ENCODE measurements at places on chromosomes 16 and 17.

DNA sequence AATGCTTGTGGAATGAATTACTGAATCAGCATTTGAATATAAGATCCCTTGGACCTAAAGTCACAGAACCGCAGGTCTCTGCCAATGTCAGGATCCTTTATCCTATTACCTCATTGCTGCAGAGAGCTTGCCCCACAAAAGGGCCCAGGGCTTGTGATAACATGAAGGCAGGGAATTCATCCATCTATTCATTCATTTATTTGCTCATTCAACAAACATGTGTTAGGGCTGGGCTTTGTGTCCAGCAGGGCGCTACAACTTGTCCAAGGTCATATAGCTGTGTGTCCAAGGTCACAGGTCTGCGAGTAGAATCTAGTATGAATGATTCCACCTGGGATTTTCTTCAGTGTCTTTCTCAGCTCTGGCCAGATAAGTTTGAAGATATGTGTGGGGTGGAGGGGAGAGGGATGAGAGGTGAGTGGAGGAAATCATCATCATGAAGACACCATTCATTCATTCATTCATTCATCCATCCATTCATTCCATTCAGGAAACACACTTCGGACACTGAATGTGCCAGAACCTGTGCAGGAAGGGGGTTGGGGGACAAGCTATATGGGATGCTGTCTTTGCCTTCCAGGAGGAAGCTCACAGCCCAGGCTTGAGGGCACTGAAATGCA lies 1.3 kb upstream of the UNC45B start:
- DNase-seq = no peak

- DNase-seq = no peak
Measured at GRCh38 chr16:15887283-15887682, 1.1 kb downstream of the CEP20 start.

DNA sequence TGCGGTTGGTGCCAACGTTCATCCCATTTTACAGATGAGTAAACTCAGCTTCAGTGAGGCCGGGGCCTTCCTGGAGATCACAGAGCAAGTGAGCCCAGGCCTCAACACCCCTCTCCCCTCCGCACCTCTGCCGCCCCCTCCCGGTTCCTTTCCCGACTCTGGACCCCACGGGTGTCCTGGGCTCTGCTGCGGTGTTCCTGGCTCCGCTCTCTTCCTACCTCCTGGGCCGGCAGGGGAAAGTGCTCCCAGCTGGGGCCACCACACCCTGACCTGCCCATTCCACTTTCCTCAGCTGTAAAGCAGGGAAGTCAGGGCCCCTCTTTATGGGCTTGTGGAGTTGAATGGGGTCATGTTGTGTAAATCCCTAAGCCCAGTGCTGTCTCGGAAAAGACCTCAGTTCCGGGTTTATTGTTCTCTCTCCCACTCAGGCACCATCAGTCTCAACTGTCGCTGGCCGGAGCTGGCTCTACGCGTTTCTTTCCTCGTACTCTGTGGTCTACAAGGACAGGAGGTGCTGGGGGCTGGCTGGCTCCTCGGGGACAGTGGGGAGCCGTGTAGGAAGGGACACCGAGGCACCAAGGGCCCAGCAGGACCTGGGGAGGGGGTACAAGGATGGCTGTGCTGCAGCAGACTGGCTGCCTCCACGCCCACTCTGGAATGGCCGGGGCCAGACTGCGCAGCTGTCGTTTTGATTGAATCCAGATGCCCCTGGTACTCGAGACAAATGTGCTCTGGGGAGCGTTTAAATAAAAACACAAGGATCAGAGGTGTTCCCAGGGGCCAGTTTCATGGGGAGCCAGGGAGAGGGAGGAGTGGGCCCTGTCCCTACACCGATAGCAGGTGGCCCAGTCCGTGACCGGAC lies 21.7 kb upstream of the ACSF3 start:
- no peak for DNase-seq

DNA sequence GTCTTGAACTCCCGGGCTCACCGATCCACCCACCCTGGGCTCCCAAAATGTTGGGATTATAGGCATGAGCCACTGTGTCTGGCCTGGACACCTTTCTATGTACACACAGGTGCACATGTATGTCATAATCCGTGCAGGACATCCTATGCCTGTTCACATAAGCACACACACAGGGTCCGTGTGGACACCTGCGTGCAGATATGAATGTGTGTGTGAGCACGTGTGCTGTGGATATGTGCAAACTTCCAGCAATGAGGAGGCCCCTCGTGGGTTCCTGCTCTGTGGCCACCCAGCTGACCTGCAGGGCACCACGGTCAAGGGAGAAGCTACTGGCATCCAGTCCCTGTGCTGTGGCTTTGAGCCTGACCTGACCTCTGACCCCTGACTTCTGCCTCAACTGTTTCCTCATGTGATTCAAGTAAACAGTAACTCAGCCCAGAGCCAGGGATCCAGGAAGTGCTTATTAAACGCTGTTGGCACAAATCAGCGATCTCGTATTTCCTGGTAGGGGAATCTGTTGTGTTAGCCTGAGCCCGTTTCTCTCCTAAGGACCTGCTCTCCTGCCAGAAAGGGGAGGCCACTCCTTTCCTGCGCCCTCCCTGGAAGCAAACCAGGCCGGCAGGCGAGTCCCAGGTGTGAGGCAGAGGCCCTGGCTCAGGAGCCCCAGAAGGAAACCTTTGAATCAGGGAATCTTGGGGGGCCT lies 6.5 kb downstream of the CPNE7 start:
- DNase-seq = no peak

All from CD4-positive, alpha-beta T cell treated with Interleukin-17A for 4 hours (primary cell).